ENCODE measurements at places on chromosomes 2 and 18.

DNA sequence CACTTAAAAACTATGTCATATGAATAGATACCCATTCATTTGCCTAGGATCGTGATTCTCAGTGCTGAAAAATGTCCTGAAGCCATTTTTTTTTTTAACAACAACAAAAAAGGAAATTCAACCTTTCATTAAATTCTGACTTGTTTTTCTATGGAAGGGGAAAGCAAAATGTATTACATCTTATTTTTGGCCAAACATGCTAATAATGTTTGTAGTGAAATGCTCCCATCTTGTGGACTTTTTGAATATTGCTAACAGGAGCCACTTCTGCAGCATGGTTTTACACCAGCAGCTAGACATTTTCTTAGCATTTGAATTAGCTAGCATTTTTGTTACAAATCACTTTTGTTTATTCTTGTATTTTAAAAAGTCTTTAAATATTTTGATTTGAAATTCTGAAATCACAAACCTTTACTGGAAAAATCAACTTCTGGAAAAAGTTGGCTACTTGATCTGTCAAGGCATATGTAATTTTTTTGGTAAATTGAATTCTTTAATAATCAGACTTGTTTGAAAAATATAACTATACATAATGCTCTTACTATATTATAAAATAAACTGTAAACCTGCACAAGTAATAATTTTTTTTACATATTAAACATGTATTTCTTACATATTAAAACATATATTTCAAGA is 75.8 kb downstream of the KIDINS220 start:
- DNase-seq: peak; percentile 40

GRCh38 chr2:134491771-134492441 is 226.9 kb downstream of the TMEM163 start:
- DNase-seq: peak; percentile 46

DNA sequence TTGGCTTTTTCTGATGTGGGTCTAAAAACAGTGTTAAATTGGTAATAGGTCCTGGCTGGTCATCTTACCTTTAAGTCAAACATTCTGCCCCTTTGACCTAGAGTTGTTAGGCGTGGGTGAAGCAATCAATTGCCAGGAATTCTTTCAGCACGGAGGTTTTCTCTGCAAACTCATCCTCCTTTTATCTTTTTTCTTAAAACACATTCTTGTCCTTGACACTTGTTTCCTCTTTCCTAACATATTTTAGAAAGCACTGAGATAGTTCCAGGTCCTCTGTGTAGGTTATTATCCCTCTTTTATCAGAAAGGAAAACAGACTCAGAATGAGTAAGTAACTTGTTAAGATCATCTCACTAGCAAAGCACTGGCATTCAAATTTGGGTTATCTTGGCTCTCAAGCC is 18.6 kb upstream of the AP1S3 start:
- no peak for DNase-seq

DNA sequence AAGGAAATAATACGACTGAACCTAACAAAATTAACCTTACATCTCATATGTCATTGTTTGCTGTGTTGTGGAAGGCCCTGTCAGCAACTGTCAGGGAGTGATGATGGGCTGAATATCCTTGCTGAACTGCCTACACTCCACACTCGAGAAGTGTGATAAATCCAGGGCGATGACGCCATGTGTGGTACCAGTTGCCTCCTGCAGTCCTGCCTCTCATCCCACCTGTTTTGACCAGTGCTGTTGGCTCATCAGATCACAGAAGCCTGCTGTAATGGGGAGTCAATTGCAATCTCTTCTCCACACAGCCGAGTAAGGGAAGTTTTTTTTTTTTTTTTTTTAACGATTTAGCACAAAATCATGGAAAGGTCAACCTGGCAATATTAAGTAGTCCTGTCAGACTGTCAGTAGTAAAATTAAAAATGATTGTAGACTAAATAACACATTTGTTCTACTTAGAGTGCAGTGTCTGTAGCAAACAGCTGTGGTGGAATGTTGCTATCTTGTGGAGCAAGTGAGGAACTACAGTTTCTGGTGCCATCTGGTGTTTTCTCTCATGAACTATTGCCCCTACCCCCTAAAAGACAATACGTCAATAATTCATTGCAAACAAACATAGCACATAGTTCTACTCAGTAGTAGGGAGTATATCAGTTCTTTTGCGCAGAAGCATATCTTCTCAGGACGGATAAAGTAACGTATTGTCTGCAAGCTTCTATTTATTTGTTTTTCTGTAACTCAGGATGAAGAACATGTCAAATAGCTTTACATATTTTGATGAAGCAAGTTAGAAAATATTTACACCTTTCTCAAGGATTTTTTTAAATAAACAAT is 347.6 kb downstream of the CTNNA2 start:
- peak; percentile 65 for DNase-seq

DNA sequence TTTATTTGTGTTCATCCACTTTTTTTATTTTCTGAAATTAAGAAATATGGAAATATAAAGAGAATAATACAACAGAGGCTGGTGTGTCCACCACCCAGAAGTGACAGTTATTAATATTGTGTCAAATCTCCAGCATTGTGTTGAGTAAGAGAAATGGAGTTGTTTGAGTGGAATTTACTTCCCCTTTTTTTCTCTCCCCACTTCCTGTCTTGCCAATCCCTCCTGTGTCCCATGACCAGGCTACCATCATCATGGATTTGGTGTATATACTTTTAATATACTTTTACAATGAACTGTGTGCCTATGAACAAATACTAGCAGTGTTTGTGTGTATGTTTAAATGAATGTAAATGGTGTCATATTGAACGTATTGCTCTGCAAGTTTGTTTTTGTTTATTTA is 276.9 kb upstream of the SKOR2 start:
- DNase-seq: no peak

Measured in mesendoderm (in vitro differentiated cells).